ENCODE measurements at places on chromosomes 16 and 17. TPM values are rescaled to one million over a fixed set of nuclear protein-coding genes. Genes with fewer than 3 reads are reported as not detected.

Gene FAM20A
- total RNA-seq = 7.4 TPM

DNA sequence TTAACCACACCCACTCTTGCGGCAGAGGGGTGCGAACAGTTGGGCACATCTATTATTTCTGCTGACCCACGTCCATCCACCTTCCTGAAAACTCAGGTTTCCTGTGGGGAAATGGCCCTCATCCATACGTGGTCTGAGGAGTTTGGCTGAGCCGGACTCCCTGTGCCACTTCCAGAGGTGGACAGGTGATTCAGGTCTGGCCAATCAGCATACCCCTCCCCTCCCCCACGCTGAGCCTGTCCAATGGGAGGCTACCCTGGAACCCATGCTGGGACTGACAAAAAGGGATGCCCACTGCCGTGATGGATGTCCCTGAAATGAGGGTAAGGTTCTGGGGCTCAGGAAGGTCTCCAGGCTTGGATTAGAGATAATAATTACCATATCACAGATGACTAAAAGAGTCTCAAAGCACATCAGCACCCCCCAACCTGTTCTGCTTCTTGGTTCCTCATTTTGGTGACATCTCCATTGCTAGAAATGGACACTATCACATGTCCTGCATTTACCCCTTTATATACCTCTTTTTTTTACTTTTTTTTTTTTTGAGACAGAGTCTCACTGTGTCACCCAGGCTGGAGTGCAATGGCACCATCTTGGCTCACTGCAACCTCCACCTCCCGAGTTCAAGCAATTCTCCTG is 5.3 kb upstream of the MAPK7 start:
- no peak for DNase-seq

GRCh38 chr17:62910277-62910676 is 55.8 kb upstream of the TANC2 start:
- DNase-seq = no peak

- no peak for DNase-seq
Observed at GRCh38 chr16:19166500-19166899, 1.5 kb upstream of the SYT17 start.

- DNase-seq = no peak
Observed at GRCh38 chr17:44359006-44359405, 4.6 kb downstream of the FAM171A2 start.

- DNase-seq = peak; percentile 88
Observed at GRCh38 chr17:77424585-77425344, 284.0 kb downstream of the SEC14L1 start.

- DNase-seq = no peak
Observed at GRCh38 chr16:29315916-29316517, 90.5 kb downstream of the NPIPB11 start.

GRCh38 chr16:22665803-22666202 is 148.2 kb upstream of the HS3ST2 start:
- no peak for DNase-seq

Gene TEKT5
- total RNA-seq = not detected

- no peak for DNase-seq
Observed at GRCh38 chr17:79047923-79048825, 24.2 kb downstream of the C1QTNF1 start.

GRCh38 chr17:54771409-54771915 is 129.2 kb upstream of the TOM1L1 start:
- no peak for DNase-seq

DNA sequence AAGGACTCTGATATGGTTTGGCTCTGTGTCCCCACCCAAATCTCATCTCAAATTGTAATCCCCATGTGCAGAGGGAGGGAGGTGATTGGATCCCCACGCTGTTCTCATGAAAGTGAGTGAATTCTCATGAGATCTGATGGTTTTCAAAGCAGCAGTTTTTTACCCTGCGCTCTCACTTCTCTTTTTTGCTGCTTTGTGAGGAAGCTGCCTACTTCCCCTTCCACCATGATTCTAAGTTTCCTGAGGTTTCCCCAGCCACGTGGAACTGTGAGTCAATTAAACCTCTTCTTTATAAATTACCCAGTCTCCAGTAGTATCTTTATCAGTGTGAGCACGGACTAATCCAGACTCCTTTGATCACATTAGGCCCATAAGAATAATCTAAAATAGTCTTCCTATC is 719.7 kb upstream of the CDH8 start:
- no peak for DNase-seq

GRCh38 chr17:10265100-10265810 is 66.8 kb upstream of the GAS7 start:
- DNase-seq = no peak

DNA sequence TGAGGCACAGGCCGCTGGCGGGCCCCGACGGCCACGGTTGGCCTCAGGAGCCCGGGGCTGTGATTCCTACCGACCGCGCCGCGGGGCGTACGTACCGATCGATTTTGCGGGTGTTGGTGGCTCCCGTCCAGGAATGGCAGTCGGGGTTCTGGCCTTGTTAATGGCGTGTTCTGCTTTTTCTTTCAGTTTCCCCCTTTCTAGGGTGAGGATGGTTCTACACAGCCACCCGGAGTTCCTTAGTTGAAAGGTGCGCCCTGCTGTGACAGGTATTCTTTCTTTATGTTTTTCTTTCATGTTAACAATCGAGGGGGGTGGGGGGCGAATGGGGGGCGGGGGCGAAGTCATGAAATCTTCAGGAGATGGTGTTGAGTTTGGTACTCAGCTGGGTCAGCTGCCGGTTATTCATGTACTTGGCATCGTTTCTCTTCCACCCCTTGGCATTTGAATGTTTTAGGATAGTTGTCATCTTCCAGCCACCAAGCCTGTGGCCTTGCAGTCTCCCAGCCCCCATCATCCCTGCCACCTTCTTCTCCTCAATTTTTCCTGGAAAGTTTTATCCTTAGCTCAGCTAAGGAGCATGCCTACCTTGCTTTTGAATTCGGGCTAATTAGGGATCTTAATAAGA is 802 bp downstream of the CYLD start:
- peak; percentile 37 for DNase-seq

GRCh38 chr16:70746708-70747424 is 54.1 kb downstream of the VAC14 start:
- peak; percentile 89 for DNase-seq
